Smooth muscle cell of trachea (primary cell): ENCODE measurements at places on chromosomes 12 and 14. TPM values are rescaled to one million over a fixed set of nuclear protein-coding genes. Genes with fewer than 3 reads are reported as not detected.

GPD1 gene
- under 0.01 TPM in 1 of 2 replicates, not detected in the other for total RNA-seq

DDX54 gene
- 29.8 and 30.3 TPM in 2 replicates for total RNA-seq

HCFC2 gene
- total RNA-seq: 28.8 and 36.8 TPM in 2 replicates

ADAM21 gene
- 0.99 and 1.5 TPM in 2 replicates for total RNA-seq

SLC4A8 gene
- total RNA-seq: 4.5 and 10.3 TPM in 2 replicates

SLC7A8 gene
- total RNA-seq: 14.7 and 24.8 TPM in 2 replicates

SART3 gene
- total RNA-seq: 55.6 and 65.5 TPM in 2 replicates

GLS2 gene
- under 0.01 and 0.73 TPM in 2 replicates for total RNA-seq

PLEKHA5 gene
- total RNA-seq: 45.8 and 61.2 TPM in 2 replicates

SIX1 gene
- 14.5 and 15.9 TPM in 2 replicates for total RNA-seq

KRT83 gene
- not detected in 2 replicates for total RNA-seq

PTPRR gene
- 0.33 and 0.58 TPM in 2 replicates for total RNA-seq

GLT8D2 gene
- total RNA-seq: 48.5 and 66.3 TPM in 2 replicates

ZNF705A gene
- not detected in 2 replicates for total RNA-seq

TCL1B gene
- not detected in 2 replicates for total RNA-seq

KCNK13 gene
- not detected in 2 replicates for total RNA-seq

HSPB8 gene
- 9.0 and 26.8 TPM in 2 replicates for total RNA-seq

GPR137C gene
- total RNA-seq: 0.17 and 0.58 TPM in 2 replicates

MYH6 gene
- not detected in 2 replicates for total RNA-seq

ERP27 gene
- total RNA-seq: not detected in 2 replicates

TAMALIN gene
- total RNA-seq: 15.9 and 19.8 TPM in 2 replicates

PLBD1 gene
- 2.3 and 3.3 TPM in 2 replicates for total RNA-seq

CPM gene
- total RNA-seq: 50.4 and 91.2 TPM in 2 replicates

AKAP5 gene
- total RNA-seq: 0.17 and 0.29 TPM in 2 replicates

CAPZA3 gene
- not detected in 2 replicates for total RNA-seq

C12orf42 gene
- total RNA-seq: not detected in 2 replicates

LHX5 gene
- not detected in 2 replicates for total RNA-seq

C12orf75 gene
- total RNA-seq: 74.3 and 79.7 TPM in 2 replicates

SIX4 gene
- 16.0 and 24.8 TPM in 2 replicates for total RNA-seq

C12orf54 gene
- not detected in 2 replicates for total RNA-seq

ANKLE2 gene
- 54.6 and 61.2 TPM in 2 replicates for total RNA-seq

KRT6C gene
- not detected in 2 replicates for total RNA-seq

RTL1 gene
- under 0.01 TPM in 1 of 2 replicates, not detected in the other for total RNA-seq

POLE2 gene
- 2.3 and 21.2 TPM in 2 replicates for total RNA-seq

B4GALNT1 gene
- total RNA-seq: 0.58 and 1.3 TPM in 2 replicates

SLC39A9 gene
- 115 and 116 TPM in 2 replicates for total RNA-seq

PLA2G1B gene
- 0.33 TPM in 1 of 2 replicates, not detected in the other for total RNA-seq

IL26 gene
- total RNA-seq: not detected in 2 replicates

SARNP gene
- 63.2 and 108 TPM in 2 replicates for total RNA-seq

NANOG gene
- under 0.01 TPM in 2 replicates for total RNA-seq

NTF3 gene
- total RNA-seq: 0.50 TPM in 1 of 2 replicates, not detected in the other

NFATC4 gene
- 108 and 149 TPM in 2 replicates for total RNA-seq

PIWIL1 gene
- total RNA-seq: 0.17 TPM in 1 of 2 replicates, not detected in the other

MYO1H gene
- not detected in 2 replicates for total RNA-seq

VIPAS39 gene
- total RNA-seq: 30.5 and 38.9 TPM in 2 replicates

SSTR1 gene
- 0.87 and 1.2 TPM in 2 replicates for total RNA-seq

STAC3 gene
- 1.3 TPM in 1 of 2 replicates, not detected in the other for total RNA-seq

CEBPE gene
- total RNA-seq: not detected in 2 replicates

KDM2B gene
- 41.7 and 47.5 TPM in 2 replicates for total RNA-seq

STRAP gene
- 52.9 and 117 TPM in 2 replicates for total RNA-seq

INSM2 gene
- under 0.01 TPM in 1 of 2 replicates, not detected in the other for total RNA-seq

TSPAN11 gene
- 1.0 and 5.0 TPM in 2 replicates for total RNA-seq

PKP2 gene
- not detected in 2 replicates for total RNA-seq

KCNJ8 gene
- total RNA-seq: 7.3 and 10.6 TPM in 2 replicates

CSAD gene
- 11.7 and 12.2 TPM in 2 replicates for total RNA-seq

ACSM4 gene
- not detected in 2 replicates for total RNA-seq
